Astrocyte of the hippocampus (primary cell): ENCODE measurements at places on chromosomes 12 and 14.

- DNase-seq = no peak
Observed at GRCh38 chr12:96054244-96054610, 18.8 kb upstream of the LTA4H start.

GRCh38 chr12:115147916-115148315, 463.9 kb upstream of the TBX3 start:
- no peak for DNase-seq

GRCh38 chr12:49923035-49923644, 19.4 kb upstream of the FAIM2 start:
- DNase-seq = no peak

- DNase-seq = no peak
Observed at GRCh38 chr14:105884808-105885281, 358.5 kb downstream of the TMEM121 start.

- DNase-seq = peak; percentile 24
Observed at GRCh38 chr14:88129306-88130056, 124.5 kb downstream of the GPR65 start.

GRCh38 chr14:95237121-95237957, 80.0 kb upstream of the DICER1 start:
- no peak for DNase-seq

DNA sequence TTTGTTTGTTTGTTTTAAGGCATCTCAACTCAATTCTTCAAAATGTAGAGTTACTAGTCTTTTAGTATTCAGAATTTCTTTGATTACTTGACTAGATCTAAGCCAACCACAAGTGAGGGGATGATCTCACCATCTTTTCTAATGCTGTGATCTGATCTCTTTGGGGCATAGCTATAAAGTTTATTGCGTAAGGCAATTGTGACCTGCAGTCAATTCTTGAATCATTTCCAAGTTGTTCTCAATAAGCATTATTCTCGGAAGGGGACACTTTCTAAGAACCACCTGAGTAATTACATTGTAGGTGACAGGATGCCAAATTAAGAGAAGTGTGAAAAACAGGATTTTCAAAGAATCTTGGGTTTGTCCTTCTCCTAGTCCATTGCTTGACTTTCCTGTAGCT, 13.1 kb downstream of the DACT1 start:
- no peak for DNase-seq

DNA sequence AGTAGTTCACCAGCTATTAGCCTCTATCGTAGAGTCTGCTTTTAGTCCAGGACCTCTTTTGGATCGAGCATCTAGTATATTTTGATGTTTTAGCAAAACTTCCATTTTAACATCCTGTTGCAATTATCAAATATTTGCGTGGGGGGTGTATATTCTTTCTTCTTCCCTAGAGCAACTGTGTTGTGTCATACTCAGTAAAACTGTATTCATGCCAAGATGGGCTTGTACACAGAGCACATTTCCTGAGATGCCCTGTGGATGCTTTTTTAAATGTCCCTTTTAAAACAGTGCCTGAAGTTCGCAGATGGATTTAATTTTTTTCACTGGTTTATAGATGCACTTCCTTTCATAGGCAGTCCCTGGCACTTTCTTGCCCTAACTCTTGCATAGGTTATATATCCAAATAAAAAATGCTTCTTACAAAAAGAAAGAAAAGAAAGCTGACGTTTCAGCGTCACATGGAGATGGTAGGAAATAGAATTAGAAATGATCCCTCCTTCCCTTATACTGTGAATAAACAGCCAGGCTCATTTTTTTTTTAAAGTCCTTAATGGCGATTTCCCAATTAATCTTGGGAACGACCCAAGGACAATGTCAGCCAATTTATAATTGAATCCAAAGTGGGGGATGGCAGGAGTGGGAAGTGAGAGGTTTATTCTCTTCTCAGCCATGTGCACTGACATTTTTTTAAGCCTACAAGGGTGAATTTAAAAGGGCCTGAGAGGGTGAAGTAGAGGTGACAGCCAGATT, 247.0 kb downstream of the SLC41A2 start:
- no peak for DNase-seq

GRCh38 chr12:9115731-9116559, at the start of gene A2M:
Gene A2M, minus strand, starts transcription at chr12:9115919. Its CDS starts 70 bp downstream, at chr12:9115849.
- peak; percentile 5 for DNase-seq

- peak; percentile 83 for DNase-seq
Observed at GRCh38 chr12:6852651-6853354, 853 bp downstream of the USP5 start.

DNA sequence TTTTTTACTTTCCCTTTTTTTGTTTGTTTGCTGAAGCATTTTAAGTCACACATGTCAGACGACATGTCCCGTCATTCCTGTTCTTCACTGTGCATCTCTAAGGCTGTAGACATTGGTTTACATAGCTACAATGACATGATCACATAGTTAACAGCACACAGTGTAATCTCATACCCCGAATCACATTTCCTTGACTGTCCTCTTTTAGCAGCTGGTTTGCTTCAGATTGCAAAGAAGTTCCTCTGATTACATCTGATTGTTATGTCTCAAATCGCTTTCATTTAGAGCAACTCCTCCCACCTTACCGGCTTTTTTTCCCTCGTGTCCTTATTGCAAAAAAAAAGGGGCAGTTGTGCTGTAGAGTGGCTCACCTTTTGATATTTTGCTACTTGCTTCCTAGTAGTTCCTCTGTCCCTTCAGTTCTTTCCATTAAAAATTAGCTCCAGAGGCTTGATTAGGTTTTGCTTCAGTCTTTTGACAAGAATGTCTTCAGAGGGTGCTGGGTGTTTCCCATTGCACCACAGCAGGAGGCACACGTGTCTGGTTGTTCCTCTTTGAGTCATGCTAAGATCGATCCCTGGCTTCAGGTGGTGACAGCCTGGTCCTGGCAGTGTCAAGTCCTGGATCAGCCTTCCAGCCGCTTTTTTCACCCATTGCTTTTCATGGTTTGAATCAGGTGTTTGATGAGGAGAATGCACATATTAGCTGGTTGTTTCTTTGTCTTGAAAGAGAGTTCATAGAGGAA, 35.0 kb downstream of the ZNF664 start:
- no peak for DNase-seq

DNA sequence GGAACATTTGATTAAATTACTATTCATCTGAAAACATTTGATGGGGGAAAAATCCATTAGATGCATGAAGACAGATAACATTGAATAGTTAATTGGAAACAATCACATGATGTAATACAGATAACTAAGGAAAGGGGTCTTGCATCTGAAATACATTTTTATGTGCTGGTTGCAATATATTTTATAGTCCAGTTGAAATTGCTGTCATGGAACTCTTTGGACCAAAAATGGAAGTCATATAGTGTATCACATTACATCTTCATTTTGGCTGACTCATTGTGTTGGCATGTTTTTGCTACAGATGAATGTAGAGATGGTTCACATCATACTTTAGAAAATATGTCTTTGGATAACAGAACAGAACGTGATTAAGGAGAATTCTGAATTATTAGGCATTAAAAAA, 43.0 kb upstream of the GNPNAT1 start:
- DNase-seq = peak; percentile 46

- DNase-seq = no peak
Observed at GRCh38 chr12:54068418-54069070, 14.9 kb downstream of the HOXC4 start.

DNA sequence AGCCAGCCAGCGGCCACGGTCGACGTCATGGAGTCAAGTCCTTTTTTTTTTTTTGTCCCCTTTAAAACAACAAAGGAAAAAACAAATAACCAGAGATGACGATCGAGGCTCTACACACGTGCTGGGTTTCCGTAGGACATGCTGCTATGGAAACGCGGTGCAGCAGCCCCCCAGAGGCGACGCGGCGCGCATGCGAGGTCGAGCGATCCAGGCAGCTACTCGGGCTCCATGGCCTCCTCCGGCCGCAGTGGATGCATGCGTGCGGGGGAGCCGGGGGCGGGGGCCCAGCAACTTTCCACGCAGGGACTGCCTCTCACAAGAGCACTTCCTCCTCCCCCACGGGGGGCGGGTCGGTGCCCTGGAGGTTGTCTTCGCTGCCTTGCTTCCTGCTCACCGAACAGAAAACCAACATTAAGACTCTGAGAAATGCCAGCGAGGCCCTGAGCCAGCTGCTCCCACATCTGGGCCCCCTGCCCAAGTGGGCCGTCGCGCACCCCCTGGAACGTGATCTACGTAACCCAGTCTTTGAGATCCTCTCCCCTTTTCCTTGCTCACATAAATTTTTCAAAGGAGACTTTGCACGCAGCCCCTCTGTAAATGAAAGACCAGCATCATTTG, 30.7 kb downstream of the P2RX4 start:
- DNase-seq = no peak

DNA sequence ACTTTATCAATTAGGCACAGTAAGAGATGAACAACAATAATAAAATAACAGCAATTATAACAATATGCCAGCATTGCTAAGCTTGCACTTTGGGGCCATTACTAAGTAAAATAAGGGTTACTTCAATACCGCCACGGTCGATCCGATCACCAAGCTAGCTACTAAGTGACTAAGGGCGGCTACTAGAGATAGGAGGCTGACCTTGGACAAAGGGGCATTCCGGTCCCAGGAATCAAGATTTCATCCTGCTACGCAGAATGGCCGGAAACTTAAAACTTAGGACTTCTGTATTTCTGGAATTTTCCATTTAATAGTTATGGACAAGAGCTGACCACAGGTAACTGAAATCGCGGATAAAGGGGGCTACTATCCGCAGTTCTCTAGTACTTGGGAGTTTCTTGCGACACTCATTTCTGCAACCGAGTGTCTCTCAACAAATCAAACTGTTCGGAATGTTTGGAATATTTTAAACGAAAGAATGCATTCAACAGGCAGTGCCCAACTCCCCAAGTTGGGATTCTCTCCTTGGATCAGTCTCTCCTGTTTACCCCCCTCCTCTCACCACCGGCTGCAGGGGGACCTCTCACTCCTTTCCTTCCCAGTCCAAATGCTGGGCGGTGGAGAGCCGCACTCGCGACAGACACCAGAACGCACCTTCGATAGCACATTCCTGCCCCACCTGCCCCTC, 650 bp downstream of the HEBP1 start:
- DNase-seq = no peak

- DNase-seq = no peak
Observed at GRCh38 chr12:125083072-125083471, 17.8 kb downstream of the AACS start.

GRCh38 chr12:119011231-119011630, 29.9 kb downstream of the SRRM4 start:
- DNase-seq = no peak

DNA sequence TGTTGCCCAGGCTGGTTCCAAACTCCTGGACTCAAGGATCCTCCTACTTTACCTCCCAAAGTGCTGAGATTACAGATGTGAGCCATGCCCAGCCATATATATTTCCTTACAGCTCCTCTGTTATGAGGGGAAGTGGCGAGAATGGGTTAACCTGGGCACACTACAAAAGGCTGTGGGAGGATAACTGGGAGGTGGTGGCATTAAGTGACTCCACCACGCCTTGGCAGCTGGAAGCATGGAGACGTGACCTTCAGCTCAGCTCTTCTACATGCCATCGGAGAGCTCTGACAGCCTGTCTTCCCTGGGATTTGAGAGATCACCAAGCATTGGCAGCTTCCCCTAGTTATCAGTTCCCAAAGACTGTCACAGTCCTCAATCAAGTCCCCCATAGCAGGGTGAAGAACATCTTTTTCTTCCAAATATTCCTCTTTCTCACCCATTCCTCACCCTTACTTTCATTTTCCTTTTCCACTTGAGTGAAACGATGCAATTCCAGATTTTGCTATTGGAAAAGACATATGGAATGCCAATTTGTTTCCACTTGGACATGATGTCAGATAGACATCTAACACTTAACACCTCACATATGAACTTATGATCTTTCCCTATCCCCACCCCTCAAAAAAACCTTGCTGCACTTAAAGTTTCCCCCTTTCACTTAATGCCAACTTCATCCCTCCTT, 48.5 kb downstream of the PHLDA1 start:
- no peak for DNase-seq

GRCh38 chr12:53770281-53770680, 18.5 kb upstream of the CISTR start:
- DNase-seq = peak; percentile 80

DNA sequence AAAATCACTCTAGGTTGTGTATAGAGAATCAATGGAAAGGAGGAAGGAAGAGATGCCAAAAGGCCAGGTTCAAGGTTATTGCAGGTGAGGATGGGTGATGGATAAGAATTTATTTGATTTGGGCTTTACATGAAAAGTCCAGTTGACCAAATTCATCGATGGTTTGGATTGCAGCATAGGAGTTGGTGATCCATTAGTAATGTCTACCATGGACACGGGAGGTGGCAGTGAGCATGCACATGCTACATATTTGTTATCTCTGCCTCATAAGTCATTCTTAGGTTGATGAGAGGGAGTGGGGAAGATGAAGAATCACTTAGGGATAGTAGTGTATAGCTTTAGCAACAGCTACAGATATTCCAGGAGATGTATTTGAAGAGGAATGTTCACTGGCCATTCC, 211.4 kb downstream of the PHETA1 start:
- no peak for DNase-seq

DNA sequence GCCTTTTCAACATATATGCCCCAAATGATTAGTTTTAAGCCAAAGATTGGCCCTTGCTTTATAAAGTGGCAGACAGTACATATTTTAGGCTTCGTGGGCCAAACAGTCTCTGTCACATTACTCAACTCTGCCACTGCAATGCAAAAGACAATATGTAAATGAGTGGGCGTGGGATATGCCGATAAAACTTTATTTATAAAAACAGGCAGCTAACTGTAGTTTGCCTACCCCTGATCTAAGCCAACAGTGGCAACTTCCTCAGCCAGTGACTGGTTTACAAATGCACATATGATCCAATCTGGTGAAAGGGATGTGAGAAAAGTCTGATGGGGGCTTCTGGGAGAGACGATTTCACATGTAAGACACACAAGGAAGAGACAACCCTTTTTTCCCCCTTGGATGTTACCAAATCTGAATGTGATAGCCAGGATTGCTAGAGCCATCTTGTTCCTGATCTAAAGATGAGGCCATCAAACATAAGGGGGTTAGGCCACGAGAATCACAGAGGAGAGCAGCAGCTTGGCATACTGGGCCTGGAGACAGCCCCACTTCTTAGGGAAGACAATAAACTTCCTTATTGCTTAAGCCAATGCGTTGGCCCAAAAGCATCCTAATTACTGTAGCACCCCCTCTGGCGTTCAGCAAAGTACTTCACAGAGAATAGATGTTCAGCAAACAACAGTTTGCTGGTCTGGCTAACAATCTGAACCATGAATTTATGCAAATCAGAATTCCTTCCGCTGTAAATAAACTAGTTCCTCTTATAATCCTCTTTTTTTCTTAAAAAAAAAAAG, 75.2 kb upstream of the TMCC3 start:
- DNase-seq = peak; percentile 50

DNA sequence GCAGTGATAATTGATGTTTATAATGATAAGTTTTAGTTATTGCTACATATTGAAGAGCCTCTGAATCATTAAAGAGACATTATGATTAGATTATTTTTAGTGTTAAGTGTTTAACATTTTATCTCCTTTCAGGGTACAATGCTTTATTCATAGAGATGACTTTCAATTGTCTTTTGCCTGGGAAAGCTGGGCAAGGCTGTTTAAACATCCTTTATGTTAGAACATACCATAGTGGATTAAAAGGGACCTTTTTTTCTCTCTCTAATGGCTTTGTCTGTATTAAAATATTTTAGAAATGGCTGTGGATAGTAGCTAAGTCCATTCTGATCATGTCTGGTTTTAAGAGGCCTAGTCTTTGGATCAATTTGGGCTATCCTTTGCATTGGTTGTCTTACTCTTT, 427.5 kb upstream of the MIS18BP1 start:
- DNase-seq = no peak
